Smooth muscle cell of the brain vasculature (primary cell): ENCODE measurements at places on chromosomes 4 and X.

GRCh38 chr4:169566021-169566818 lies 46.2 kb downstream of the NEK1 start:
- DNase-seq = peak; percentile 28

- no peak for DNase-seq
Observed at GRCh38 chrX:12269484-12269883, 131.2 kb downstream of the FRMPD4 start.

DNA sequence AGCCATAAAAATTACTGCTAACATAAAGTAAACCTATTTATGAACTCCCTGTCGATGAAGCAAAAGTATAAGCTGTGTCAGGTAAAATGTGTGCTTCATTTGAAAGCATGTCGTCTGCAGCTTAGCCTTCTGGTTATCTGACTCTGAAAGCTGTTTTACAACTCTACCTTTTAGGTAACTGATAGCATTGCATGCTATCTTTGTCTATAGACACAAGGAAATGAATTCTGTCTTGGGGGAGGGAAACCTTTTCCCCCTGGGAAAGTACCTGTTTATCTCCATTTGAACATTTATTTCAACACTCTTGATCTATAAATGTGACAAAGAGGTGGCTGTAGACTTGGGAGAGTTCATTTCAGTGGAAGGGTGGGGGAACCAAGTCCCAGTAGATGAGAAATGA lies 51.4 kb downstream of the RAB40A start:
- no peak for DNase-seq

DNA sequence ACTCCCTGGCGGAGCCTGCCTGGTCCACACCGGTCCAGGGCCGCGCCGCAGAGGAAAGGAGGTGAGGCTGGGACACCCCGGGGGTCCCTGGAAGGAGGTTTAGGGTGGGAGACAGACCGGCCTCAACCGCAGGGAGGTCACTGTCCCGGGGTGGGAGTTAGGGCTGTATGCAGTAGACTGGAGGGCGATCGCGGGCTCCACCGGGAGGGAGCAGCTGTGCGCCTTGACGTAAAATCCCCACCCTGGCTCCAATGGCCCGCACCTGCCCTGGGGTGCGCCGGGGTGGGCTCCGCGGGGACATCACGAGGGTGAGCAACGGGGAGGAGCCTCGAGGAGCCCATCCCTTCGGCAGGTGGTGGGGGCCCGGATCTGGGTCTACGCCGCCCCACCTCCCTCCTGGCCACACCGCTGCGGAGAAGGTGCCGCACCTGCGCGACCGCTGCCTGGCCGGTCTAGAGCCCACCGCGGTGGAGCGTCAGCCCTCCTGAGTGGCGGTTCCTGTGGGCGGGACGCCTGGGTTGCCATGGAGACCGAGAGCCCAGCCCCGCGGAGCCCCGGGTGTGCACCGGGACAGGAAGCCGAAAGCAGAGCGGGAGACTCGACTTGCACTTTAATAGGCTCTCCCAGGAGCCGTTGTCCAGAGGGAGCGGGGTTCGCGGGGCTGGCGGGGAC lies 105.1 kb downstream of the ADRA2C start:
- DNase-seq = no peak

- DNase-seq = peak; percentile 53
Observed at GRCh38 chr4:105474099-105474518, 247 bp upstream of the PPA2 start.

DNA sequence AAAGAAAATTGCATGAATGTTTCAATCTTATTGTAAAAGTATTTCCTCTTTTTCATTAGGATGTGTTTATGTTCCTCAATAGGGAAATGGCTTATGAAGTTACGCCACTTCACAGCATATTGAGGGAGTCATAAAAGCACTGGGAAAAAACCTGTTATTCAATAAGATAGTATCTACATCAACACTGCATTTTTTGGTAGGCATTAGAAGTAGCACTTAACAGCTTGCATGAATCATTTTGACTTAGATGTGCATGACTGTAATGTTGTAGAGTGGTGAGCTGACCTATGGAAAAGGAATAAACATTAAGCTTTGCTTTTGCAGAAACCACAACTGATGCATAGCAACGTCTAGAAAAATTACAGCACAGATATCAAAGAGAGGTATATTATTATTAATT lies 111.2 kb upstream of the GRXCR1 start:
- DNase-seq = no peak

DNA sequence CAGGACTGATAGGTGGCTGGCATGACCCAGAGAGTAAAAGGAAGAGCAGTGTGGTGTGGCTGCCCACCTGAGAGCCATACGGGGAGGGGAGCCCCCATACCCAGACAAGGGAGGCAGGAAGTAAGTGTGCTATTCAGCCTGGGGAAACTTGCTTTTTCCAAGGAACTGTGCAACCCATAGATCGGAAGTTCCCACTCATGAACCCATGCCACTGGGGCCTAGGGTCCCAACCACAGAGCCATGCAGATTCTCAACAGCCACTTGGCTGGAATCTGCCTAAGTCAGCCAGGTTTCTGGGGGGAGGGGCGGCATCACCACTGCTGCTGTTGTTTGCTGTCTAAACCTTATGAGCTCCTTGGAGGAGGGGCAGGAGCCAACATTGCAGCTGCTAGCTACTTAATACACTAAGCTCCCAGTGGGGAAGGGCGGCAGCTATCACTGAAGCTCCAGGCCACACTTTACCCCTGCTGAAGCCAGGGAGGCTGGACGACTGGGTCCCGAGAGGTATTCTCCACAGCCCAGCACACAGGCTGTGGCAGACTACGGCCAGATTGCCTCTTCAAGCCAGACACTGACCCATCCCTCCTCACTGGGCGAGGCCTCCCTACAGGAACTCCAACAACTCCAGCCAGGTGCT lies 410.4 kb downstream of the INPP4B start:
- DNase-seq = no peak

DNA sequence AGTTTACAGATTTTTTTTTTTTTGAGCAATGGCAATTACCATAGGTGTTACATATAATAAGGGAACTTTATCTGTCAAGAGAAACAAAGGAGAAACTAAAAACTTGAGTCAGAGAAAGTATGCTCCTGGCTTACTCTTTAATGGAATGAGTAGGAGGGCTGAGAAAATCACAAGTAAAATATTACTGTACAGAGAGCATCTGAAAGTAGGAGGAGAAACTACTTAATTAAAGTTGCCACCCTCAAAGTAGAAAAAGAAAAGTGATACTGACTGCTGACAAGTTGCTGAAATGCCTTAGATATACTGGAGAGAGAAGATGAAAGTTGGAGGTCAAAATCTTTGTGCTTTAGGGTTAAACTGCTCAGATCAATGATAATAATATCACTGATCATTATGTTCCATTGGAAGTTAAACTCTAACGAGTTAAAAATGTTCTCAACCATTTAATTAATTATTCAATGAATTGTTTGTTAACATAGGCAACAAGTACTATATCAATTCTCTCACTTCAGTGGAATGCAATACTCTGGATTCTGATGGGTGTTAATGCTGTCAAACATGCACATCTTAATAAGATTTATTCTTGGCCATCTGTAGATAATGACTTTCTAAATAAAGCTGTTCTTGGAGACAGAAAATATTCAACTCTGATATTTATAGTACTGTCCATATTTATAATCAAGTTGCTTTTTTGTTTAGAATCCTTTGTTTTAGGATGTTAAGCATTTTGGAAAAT lies 61.2 kb upstream of the CAMK2D start:
- no peak for DNase-seq

GRCh38 chr4:155207534-155208257 lies 740 bp upstream of the NPY2R start:
- DNase-seq = no peak

DNA sequence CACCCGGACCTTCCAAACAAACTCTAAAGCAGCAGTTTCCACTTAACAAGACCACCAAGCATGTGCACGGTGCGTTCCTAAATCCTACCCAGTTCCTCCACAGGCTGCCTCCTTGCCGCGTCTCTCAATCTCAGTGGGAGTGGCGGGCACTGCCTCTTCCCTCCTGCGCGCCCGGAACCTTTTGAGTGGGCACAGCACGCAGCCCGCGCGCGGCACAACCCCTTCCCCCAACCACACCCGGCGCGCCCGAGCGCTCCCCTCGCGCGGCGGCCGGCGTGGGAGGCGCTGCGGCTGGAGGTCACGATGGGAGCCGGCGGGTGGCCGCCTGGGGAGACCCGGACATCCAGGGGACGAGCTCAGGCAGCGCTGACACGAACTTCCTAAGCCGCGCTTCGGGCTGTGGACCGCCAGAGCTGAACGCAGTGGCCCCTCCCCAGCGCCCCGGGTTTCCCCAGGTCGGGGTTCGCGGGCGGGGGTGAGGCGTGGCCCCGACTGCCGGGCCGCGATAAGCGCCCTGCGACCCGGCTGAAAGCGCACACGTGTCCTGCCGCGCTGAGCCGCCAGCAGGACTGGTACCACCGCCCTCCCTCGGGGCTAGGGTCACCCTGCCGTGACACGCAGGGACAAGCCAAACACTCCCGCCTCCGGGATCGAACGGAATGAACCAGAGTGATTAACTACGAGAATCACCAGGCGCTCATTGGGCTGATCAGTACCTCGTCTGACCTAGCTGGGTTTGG lies at the start of gene ABCG2:
ABCG2 (minus strand) TSS at position 151 of the 740 bp plus-strand sequence. CDS start 18,644 bp downstream, outside the sequence.
- no peak for DNase-seq

DNA sequence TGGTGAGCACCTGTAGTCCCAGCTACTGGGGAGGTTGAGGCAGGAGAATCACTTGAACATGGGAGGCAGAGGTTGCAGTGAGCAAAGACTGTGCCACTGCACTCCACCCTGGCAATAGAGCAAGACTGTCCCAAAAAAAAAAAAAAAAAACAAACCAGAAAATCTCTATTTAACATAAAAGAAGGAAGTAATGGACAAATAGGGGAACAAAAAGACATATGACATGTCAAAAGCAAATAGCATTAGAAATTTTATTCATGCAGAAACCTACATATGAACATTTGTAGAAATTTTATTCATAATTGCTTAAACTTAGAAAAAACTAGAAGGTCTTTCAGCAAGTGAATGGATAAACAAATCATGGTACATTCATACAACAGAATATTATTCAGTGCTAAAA lies 97.1 kb upstream of the SH3RF1 start:
- no peak for DNase-seq

GRCh38 chr4:63211776-63212479 lies 1197.3 kb downstream of the TECRL start:
- DNase-seq = no peak

DNA sequence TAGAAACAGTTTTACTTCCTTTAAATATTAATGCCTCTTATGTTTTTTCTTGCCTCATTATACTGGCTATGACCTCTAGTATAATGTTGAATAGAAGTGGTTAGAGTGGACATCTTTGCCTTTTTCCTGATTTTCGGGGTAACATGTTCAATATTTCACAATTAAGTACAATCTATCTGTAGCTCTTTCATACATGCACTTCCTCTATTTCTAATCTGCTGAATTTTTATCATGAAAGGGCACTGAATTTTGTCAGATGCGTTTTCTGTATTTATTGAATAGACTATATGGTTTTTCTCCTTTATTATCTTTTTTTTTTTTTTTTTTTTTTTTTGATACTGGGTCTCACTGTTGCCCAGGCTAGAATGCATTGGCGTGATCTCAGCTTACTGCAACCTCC lies 29.0 kb downstream of the MECP2 start:
- no peak for DNase-seq

- no peak for DNase-seq
Observed at GRCh38 chr4:135316266-135316779, 1114.7 kb upstream of the PABPC4L start.

- DNase-seq = no peak
Observed at GRCh38 chr4:92235731-92236130, 68.0 kb upstream of the GRID2 start.

DNA sequence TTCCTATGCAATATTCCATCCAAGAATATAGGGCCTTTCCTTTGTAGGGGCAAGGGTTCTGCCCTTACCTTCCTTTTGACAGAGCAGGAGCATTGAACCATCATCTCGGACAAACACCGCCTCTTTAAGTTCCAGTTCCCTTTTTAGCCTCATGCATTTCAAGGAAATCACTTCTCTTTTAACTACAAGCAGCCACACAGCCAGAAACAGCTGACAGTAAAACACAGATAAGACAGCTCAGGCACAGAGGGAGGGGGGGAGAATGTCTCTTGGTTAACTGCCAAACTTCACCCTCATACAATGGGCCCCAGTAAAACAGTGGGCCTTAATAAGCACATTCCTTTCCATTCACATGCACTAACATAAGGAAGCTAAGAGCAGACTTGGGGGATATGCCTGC lies 648.3 kb downstream of the GABRG1 start:
- no peak for DNase-seq

GRCh38 chrX:65196758-65197360 lies 220.6 kb upstream of the ZC4H2 start:
- no peak for DNase-seq
